ENCODE measurements at places on chromosomes 7 and 10.

DNA sequence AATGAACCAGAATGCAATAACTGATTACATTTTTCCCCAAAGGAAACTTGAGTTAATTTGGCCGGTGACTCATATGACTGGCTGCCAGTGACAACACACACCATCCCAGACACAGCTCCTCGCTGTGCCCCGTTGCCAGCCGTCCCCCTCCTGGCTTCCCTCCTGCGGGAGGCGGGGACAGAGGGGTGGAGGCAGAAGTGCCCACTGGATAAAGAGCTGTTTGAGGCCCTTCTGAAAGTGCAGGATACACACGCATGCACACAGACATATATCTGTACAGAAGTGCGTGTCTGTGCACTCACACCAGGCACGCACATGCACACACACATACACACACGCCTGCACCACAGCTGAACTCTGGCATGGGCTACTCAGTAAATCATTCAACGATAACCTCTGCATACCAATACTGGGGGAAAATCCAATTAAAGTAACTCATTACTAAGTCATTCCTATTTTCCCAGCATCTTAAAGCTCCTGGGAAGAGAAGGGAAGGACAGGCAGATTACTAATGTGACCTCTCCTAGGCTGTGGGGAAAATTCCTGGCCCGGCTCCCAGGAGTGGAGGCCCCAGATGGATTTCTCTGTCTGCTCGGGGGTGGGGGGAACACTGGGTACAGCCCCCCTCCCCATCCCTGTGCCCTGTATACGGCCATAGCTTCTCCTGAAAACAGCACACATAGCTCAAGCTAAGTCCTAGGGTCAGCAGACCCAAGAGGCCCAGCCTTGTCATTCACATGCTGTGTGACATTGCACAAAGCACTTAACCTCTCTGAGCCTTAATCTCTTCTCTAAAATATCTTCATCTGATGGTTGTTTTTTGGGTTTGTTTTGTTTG is 52.3 kb upstream of the MYL10 start:
- peak; percentile 69 for DNase-seq

GRCh38 chr10:44373341-44373995 is 11.4 kb downstream of the CXCL12 start:
- DNase-seq = no peak

DNA sequence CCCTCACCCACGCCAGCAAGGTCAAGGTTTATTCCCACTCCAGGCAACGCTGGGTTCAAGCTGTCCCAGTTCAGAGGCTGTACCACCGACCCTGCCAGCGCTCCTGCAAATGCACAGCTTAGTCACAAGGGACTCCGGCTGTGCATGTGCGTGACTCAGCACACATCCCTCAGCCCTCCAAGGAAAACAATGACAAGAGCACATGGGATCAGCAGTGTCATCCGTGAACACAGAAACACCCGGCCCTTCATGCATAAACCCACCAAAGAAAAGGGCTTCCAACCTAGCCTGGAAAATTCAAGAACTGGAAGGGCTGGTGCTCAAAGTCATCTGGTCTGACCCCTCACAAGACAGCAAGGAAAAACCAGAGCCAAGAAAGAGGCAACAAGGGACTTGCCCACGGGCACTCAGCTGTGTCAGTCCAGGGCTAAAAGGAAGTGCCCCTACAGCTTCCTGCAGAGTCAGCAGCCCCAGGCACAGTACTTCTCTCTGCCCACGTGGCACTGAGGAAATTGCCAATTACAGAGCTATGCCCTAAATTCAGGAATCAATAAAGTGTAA is 106.1 kb downstream of the KCNMA1 start:
- peak; percentile 86 for DNase-seq

GRCh38 chr7:130398526-130399090 is 18.3 kb downstream of the CPA1 start:
- no peak for DNase-seq

- no peak for DNase-seq
Observed at GRCh38 chr7:107816011-107816566, 13.1 kb upstream of the SLC26A3 start.

GRCh38 chr10:113524120-113524519 is 28.7 kb upstream of the HABP2 start:
- peak; percentile 7 for DNase-seq

DNA sequence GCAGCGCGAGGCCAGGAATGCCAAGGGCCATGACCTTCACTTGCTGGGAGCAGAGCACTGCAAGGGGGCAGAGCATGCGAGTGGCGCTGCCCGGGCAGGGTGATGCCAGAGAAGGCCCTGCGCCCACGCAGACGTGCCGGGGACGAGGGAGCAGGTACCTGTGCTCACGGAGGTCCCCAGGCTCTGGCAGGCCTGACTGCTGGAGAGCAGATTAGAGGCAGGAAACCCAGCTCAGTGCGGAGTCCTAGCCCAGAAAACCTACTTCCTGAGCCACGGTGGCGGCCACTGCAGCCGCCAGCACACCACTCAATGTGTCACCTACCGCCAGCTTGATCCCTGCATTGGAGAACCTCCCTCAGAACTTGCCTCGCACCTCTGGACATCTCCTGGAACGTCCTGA is 148.4 kb downstream of the MAD1L1 start:
- no peak for DNase-seq

Data from epithelial cell of esophagus (primary cell).